ENCODE measurements at places on chromosomes 4 and X.

DNA sequence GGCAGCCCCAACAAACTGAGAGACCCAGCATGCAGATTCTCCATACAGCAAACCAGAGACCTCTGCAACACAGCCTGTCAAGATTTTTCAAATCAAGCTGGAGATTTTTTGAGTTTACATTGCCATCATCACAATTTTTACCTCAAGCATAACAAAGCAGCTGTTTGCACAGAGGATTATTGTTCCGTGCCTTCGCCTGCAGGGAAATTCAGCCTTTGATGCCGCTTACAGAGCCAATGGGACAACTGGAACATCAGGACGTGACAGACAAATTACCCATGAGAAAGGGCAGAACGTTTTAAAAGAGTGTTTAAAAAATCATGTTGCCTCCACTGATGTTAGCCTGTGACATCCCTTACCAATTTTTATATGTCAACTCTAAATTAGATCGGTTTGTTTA lies 363.7 kb downstream of the FBXW7 start:
- H3K4me3 ChIP-seq, result no peak overlapping the region
- no peak for DNase-seq
- no peaks in the 10 kb centered on the region for H3K27me3 ChIP-seq

DNA sequence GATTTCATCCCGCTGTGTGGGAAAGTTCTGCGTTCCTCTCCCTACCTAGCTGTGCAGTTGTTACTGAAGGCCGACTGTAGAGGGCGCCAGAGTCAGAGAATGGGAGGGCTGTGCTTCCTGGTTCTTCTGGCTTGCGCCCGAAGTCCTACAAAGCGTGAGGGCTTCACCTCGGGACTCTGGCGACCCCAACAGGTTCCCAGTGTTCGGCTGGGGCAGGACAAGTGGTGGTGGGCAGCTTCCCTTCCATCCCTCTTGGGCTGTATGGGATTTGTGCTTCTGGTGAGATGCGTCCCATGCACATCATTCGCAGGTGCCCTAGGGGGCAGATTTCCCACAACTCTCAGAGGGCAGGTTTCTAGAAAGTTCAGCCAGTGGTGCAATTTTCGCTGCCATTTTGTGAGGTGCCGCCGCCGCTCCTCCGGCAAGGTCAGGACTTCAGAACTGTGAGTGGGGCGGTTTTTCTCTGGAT lies 27.3 kb downstream of the CT45A1 start:
- no peak overlapping the region for H3K4me3 ChIP-seq
- no peak overlapping the region for H3K27ac ChIP-seq
- no peak for DNase-seq
- H3K4me1 ChIP-seq, result no peaks in the 10 kb centered on the region
- H3K36me3 ChIP-seq, result no peaks in the 10 kb centered on the region
- no peaks in the 10 kb centered on the region for H3K27me3 ChIP-seq

GRCh38 chr4:23373261-23373660 lies 516.6 kb downstream of the PPARGC1A start:
- no peak overlapping the region for H3K4me3 ChIP-seq
- H3K27me3 ChIP-seq, result no peaks in the 10 kb centered on the region
- H3K36me3 ChIP-seq, result no peaks in the 10 kb centered on the region

DNA sequence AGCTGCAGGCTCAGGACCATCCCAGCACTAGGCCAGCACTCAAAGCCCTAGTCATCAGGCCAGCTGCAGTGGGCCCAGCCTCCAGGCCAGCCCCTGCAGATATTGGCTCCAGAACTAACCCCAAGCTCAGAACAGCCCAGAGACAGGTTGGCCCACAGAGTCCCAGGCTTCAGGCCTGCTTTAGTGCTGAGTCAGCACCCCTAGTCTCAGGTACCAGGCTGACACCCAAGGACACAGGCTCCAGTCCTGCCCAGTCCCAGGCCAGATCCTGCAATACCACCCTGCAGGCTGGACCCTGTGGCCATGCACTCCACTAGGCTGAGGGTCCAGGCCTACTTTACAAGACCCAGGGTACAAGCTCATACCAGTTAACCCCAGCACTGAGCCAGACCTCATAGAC lies 234.4 kb upstream of the GPRIN3 start:
- H3K27me3 ChIP-seq, result no peaks in the 10 kb centered on the region
- H3K4me1 ChIP-seq, result peaks cover 3% of the 10 kb centered on the region
- H3K27ac ChIP-seq, result no peak overlapping the region
- no peak overlapping the region for H3K4me3 ChIP-seq
- no peak for DNase-seq

DNA sequence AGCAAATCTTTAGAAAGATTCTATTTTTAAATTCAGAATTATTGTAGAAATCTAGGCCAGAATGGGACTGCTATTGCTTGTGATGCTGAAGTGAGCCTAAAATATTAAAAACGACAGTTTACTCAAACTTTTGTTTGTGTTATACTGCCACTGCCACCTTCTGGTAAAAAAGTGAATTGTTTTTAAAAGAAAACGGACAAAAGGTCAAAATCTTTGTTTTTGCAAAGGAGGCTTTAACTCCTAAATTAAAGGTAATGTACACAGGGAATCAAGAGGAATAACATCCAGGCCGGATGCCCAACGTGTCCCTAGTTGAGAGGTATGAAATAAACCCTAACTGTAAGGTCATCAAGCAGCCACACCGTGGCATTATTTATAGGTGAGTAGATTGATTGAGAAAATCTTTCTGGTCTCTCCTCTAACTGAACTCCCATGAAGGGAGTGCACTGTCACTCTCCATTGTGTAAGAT lies 338.3 kb upstream of the GALNT7 start:
- no peak overlapping the region for H3K27ac ChIP-seq
- H3K4me1 ChIP-seq, result no peaks in the 10 kb centered on the region
- no peaks in the 10 kb centered on the region for H3K36me3 ChIP-seq
- no peak overlapping the region for H3K4me3 ChIP-seq
- no peak for DNase-seq

GRCh38 chr4:96012687-96013086 lies 172.8 kb downstream of the PDHA2 start:
- DNase-seq, result no peak
- no peaks in the 10 kb centered on the region for H3K4me1 ChIP-seq
- no peak overlapping the region for H3K4me3 ChIP-seq

Data from uterus (tissue), 4 donors.